Stimulated activated CD8-positive, alpha-beta memory T cell treated with anti-CD3 and anti-CD28 coated beads, Interleukin-7, amount 100 ng/mL, for 1 hour (primary cell): ENCODE measurements at places on chromosomes 16 and 17.
A peak's percentile ranks its signal among the peaks of the same experiment; 100 is the strongest.

- DNase-seq: no peak
These were observed 2.2 kb upstream of the CMIP start for GRCh38 chr16:81442220-81442915.

GRCh38 chr17:15782866-15783265 lies 50.8 kb downstream of the TBC1D26 start:
- DNase-seq: no peak

DNA sequence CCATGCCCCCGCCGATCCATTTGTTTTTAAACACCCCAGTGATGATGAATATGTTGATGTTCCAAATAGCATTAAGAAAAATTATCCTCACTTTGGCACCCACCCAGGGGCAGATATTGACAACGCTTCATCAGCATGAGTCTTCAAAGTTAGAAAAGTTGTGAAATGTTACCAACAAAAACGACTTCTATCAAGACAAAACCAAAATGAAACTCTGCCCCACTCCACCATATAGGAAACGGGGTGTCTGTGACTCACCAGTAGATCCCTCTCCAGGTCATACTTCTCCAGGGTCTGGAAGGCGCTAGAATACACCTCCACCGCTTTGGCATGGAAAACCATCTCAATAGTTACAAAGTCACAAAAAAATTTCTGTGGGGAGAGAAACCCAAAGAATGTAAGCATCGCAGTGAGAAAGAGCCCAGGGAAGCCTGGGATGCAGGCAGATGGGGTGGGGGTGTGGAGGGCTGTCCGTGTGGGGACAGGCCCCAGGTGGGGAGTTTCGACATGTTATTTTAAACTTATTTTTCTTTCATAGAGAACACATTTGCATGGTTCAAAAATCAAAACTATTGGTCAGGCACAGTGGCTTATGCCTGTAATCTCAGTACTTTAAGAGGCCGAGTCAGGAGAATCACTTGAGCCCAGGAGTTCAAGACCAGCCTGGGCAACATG lies 10.2 kb downstream of the CIBAR2 start:
- DNase-seq: no peak

GRCh38 chr16:54366943-54367342 lies 80.4 kb upstream of the IRX3 start:
- no peak for DNase-seq

- DNase-seq: no peak
These were observed 1.1 kb downstream of the MT1E start for GRCh38 chr16:56626685-56627084.

DNA sequence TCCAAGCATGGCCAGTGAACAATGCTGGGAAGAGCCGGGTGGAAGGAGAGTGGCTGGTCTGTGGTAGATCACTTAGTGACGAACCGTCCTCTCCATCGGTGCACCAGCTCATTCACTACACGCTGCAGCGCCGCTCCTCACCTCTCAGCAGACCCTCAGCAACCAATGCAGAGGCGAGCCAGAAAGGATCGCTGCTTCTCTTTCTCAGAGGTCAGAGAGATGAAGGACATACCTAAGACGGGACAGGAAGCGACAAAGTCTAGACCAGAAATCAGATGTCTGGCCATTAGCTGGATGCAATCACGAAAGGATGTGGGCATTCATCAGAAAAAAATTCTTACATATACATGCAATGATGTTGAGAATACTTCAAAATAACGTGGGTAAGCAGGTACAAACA lies 26.9 kb downstream of the NSMCE1 start:
- no peak for DNase-seq

DNA sequence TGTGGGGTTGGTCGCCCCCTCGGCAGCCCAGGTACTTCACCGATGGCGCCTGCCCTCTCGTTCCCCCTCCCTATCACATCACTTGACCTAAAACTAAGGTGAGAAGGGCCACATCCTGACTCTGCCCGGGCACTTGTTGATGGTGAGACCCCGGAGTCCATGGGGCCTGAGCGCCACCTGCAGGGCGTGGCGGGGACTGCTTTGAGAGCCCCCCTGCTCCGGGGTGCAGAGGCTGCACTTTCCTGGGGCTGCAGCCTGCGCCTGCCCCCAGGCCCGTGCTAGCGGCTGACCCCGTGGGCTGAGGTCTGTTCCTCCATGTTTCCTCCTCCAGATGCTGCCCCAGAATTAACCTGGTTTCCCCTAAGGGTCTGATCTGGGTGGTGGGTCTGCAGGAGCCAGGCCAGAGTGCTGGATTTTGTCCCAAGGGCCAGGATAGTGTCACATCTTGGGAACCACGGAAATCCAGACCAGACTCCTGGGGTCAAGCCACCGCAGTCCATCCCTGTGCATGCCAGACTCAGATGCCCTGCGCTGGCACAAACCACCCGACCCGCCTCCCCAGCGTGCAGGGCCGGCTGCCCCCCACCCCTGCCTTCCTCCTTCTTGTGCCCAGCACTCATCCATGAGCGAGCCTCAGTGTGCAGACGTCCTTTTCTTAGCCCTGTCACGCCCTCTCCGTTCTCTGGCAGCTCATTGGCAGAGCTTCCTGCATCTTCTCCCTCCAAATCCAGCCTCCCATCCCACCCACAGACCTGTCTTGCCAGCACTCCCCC lies 2.7 kb downstream of the NDUFAF8 start:
- peak; percentile 53 for DNase-seq
